HAP-1 (cell line): ENCODE measurements at places on chromosomes 3 and 15.
A peak's percentile ranks its signal among the peaks of the same experiment; 100 is the strongest.

DNA sequence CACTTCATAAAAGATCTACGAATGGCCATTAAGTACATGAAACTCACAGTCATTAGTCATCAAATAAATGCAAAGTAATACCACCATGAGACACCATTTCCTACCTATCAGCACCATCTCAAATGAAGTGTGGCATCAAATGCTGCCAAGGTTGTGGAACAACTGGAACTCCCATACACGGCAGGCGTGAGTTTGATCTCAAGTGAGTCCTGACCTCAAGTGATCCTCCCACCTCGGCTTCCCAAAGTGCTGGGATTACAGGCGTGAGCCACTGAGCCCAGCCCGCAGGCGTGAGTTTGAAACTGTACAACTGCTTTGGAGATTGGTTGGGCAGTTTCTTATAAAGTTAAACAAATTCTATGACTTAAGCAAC lies 28.8 kb upstream of the HDAC11 start:
- no peak for DNase-seq

DNA sequence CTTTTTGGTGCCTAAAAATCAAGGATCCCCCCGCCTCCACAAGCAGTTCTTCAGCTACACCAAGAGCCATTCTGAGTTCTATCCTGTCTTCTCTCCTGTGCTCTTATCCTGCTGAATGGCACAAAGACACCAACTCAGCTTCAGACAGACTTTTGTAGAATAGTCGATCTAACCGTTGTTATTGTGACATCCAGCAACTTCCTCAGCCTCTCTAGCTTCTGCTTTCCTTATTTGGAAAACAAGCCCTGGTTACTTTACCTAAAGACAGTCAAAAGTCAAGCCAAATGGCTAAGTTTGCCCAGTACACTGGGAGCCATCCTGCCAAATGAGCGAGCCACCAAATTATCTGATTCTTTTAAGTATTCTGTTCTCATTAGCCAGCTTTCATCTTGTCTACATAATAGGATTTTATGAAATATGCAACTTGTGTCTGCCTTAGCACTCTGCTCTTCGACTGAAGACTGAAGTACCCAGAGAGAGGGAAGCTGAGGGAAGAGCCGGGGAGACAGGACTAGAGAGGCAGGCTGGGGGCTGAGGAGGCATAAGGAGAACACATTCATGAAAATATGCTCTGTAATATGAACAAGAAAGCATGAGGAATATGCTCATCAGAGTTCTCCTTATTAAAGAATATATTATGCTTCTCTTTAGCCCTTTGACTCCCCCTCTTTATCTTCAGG lies 35.1 kb downstream of the LYZL4 start:
- DNase-seq = no peak

DNA sequence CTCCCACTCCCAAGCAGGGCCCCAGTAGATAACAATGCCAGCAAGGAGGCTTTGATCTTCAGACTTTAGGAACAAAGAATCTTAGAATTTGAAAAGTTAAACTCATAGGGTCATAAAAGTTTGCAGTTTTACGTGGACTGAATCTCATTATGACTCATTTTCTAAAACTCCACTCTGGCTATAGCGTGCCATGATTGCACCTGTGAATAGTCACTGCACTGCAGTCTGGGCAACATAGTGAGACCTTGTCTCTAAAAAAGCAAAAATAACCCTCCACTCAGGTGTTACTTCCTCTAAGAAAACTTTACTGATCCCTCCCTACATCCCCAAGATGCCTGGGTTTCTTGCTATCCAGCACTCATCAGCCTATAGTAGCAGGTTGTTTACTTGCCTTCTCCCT lies 104.5 kb downstream of the IL20RB start:
- no peak for DNase-seq

GRCh38 chr3:185561958-185562357 lies 9.6 kb upstream of the LIPH start:
- DNase-seq = peak; percentile 37

GRCh38 chr3:128064962-128065361 lies 12.7 kb downstream of the SEC61A1 start:
- no peak for DNase-seq

- no peak for DNase-seq
Measured at GRCh38 chr3:136838641-136839555, 20.0 kb downstream of the SLC35G2 start.

GRCh38 chr3:124281453-124282316 lies 289.8 kb upstream of the ROPN1 start:
- no peak for DNase-seq

- DNase-seq = no peak
Measured at GRCh38 chr3:39207361-39208186, 15.2 kb upstream of the XIRP1 start.

DNA sequence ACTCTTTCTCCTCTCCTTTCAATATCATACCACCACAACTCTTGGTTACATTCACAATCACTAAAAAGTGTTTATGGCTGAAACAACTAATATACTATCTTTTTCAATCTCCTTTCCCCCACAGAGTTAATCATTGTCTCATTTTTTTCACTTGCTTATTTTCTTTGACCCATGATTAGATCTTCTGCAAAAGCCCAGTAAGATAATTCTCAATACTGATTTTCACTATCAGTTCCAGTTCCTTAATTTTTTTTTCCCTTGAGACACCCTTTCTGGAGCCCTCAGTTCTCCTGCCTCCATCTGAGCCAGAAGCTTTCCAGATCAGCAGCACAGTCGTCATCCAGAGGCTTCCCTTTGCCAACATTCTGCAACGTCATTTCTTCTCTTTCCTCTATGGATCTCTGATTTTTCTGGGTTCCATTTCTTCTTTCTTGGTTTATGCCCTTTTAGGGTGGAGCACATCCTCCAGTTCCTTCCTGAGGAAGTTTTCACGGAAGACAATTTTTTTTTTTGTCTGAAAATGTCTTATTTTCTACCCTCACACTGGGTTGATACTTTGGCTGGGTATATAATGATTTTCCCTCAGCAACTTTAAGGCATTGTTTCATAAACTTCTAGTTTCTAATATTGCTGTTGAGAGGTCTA lies 88.7 kb upstream of the C15orf39 start:
- no peak for DNase-seq

- no peak for DNase-seq
Measured at GRCh38 chr15:84598250-84598649, 2.6 kb upstream of the ZSCAN2 start.

GRCh38 chr3:79015854-79016253 lies 751.9 kb downstream of the ROBO1 start:
- no peak for DNase-seq

DNA sequence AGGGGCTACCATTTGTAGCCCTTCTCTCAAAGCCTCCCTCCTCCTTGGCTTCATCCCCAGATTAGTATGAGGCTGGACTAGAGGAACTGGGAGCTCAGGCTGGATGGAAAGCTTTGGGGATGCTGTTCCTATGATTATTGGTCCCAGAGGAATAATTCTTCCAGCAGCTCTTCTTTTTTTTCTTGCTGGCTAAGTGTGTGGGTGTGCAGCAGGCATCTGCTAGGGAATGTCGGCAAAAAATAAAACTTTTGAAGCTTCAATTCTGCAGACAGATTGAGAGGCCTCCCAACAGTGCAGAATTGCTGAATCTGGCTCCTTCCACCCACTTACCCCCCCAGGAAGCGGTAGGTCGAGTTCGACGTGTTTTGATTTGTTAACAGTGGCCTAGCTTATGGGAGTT lies 138.5 kb upstream of the ANKRD28 start:
- no peak for DNase-seq

GRCh38 chr15:97915261-97915660 lies 45.2 kb upstream of the ARRDC4 start:
- no peak for DNase-seq

DNA sequence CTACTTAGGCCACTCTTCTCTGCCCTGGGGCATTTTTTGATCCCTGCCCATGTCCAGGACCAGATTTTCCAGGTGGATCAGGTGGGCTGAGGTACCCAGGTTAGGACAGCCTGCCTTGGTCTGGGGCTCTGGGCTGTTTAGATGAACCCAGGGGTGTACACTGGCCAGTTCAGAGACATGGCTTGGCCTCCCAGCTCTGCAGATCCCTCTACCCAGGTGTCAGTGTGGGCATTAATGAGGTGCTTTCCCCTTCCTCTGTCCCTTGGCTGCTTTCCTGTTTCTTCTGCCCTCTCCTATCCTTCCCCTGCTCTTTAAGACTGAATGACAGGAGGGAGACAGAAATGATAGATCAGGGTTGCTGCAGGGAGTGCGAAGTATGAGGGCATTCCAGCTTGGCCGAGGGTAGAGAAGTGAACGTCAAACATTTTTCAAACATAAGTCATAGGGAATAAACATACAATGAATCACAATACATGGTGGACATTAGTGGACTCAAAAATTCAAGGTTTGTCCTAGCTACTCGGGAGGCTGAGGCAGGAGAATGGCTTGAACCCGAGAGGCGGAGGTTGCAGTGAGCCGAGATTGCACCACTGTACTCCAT lies 30.5 kb downstream of the RTP1 start:
- no peak for DNase-seq

GRCh38 chr3:10284496-10284895 lies 8.3 kb downstream of the GHRL start:
- DNase-seq = no peak
